Stimulated activated CD4-positive, alpha-beta T cell treated with anti-CD3 and anti-CD28 coated beads, Interleukin-2, amount 100 ng/mL, for 24 hours (primary cell): ENCODE measurements at places on chromosomes 4 and X.

GRCh38 chrX:18173494-18174180 is 47.0 kb downstream of the BEND2 start:
- DNase-seq = no peak

GRCh38 chr4:122065915-122066314 is 86.2 kb upstream of the BLTP1 start:
- no peak for DNase-seq

DNA sequence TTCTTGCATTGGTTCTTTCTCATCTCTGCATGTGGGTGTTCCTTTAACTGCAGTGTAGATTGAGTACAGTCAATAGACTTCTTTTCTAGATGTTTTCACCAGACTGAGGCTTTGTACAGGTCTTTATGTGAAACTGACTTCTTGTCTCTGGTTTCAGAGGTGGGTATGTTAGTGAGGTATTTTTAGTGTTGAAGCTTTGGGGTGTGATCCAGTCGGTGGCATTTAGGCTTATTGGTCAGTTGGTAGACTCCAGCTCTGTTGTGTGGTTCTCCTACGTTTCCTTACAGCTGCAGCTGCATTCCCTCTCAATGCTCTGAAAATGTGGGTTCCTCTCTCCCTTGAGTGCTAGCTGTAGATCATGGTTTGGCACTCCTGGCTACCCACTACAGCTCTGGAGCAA is 21.3 kb upstream of the AMBN start:
- DNase-seq = no peak

GRCh38 chr4:10347815-10348214 is 109.4 kb downstream of the ZNF518B start:
- no peak for DNase-seq

- DNase-seq = no peak
Measured at GRCh38 chr4:158446106-158446505, 75.6 kb upstream of the RXFP1 start.

GRCh38 chr4:126591583-126591982 is 1041.2 kb upstream of the INTU start:
- DNase-seq = no peak

GRCh38 chr4:106041294-106042002 is 146.2 kb downstream of the NPNT start:
- no peak for DNase-seq

DNA sequence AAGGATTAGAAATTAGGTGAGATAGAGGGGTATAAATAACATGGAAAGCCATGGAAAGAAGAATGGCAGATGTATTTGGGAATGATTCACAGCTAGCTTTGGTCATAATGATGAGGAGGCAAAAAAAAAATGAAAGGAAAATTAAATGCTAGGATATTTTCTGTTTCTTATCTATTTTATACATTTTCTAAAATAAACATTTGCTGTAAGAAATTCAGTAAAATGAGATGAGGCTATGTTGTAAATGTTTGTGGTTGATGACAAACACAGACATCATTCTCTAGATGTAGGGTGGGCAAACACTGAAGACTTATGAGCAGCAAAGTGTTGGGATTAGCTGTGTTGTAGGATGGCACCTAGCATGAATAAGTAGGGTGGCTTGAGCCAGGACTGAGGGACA is 407.1 kb downstream of the IL15 start:
- no peak for DNase-seq
